ENCODE measurements at places on chromosomes 1 and 21. TPM values are rescaled to one million over a fixed set of nuclear protein-coding genes. Genes with fewer than 3 reads are reported as not detected.

GRCh38 chr1:159999204-159999603 is 32.6 kb downstream of the PIGM start:
- no peak for DNase-seq

GRCh38 chr1:204177133-204177532 is 11.0 kb upstream of the REN start:
- DNase-seq = peak; percentile 70

DNA sequence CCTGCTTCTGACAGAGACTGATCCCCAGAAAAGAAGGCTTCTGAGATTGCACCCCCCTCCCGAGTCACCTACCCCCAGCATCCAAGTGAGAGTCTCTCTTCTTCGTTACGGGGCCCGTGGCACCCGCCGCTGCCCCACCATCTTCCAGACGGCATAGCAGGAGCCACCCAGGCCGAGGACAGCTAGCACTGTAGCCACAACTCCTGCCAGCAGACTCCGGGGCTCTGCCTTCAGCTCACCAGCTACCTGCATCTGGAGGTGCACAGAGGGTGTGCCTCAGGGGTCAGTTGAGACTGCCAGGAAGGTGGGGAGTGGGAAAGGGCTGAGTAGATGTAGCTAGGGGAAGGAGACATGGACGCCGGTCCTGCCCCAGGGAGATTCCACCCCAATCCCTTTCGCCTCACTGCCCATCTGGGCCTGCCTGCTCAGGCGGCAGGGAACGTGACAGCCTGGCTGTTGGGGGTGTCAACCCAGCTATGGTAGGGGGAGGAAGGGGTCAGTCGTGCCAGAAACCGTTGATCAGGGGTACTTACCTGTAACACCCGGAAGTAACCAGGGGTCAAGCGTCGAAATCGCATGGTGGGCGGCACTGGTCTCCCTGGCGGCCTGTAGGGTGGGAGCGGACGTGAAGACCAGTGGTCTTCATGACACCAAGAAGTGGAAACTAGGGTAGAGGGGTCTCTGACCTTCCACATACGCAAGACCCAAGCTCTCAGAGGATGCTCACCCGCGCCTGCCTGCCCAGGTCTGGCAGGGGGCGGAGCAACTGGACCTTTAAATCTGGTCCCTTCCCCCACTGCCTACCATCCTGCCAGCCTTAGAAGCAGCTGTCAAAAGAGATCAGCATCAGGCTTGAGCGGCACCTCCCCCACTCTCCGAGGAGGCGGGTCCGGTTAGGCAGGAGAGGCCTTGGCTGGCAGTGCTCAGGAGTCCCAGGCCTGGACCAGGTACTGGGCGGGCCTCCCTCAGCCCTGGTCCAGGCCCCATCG is at the start of gene ZNF593OS:
ZNF593OS (minus strand) TSS at position 749 of the 989 bp plus-strand sequence; CDS start at position 578, 171 bp downstream.
- peak; percentile 62 for DNase-seq

DNA sequence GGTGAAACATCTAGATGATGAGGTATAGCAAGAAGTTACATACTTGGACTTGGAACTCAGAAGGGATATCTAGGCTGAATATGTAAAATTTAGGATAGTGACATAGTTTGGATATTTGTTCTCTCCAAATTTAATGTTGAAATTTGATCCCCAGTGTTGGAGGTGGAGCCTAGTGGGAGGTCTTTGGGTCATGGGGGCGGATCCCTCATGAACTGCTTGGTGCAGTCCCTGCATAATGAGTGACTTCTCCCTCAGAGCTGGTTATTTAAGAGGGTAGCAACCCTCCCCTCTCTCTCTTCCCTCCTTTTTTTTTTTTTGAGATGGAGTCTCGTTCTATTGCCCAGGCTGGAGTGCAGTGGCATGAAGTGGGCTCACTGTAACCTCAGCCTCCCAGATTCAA is 15.5 kb downstream of the ST3GAL3 start:
- no peak for DNase-seq

Gene RGL1
- 0.07 TPM for total RNA-seq

Gene SEMA4A
- 1.9 TPM for total RNA-seq

GRCh38 chr1:243287652-243288051 is 31.8 kb downstream of the SDCCAG8 start:
- no peak for DNase-seq

DNA sequence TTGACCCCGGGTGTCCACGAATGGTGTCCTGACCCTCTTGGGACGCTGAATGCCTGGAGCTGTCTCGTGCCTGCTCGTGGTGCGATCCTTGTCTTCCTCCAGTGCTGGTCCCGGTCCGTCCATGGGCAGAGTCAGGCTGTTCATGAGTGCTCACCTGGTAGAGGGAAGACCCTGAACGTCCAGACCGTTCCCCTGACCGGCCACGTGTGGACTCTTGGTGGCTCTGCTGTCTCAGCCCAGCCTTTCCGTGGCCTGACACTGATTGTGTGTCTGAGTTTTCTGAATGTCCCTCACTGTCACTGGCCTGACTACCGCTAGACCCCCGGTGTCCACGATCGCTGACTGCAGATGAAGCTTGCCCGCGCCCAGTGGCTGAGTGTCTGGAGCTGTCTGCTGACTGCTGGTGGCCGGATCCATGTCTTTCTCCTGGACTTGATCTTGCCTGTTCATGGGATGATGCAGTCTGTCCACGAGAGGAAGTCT is 11.7 kb downstream of the FLG start:
- DNase-seq = no peak

GRCh38 chr1:41414716-41415306 is 53.6 kb downstream of the FOXO6 start:
- no peak for DNase-seq

GRCh38 chr1:151708891-151709290 is 7.7 kb downstream of the CELF3 start:
- DNase-seq = no peak

GRCh38 chr21:14773777-14774345 is 227.7 kb upstream of the SAMSN1 start:
- peak; percentile 72 for DNase-seq

- DNase-seq = no peak
Measured at GRCh38 chr1:18922319-18922726, 20.0 kb upstream of the ALDH4A1 start.

- DNase-seq = no peak
Measured at GRCh38 chr1:82319546-82319945, 518.8 kb downstream of the ADGRL2 start.

DNA sequence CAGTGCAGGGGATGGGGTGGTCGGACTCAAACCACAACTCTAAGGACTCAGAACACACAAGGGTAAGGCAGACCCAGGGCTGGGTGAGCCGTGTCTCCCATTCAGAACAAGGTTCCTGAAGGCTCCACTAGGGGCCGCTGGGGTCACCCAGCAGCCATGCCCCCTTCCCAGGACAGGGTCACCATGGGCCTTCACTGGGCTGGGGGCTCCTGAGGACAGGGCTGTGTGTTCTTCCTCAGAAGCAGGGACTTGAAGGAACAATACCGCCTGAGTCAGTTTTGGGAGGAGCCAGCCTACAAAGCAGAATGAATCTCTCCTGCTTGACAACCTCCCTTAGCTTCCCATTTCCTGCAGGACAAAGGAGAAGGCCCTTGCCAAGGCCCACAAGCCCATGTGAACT is 15.4 kb downstream of the RIMS3 start:
- peak; percentile 62 for DNase-seq

- no peak for DNase-seq
Measured at GRCh38 chr1:44254392-44254910, 41.2 kb downstream of the DMAP1 start.

Measured in K562 (cell line).